Activated CD4-positive, alpha-beta T cell treated with anti-CD3 and anti-CD28 coated beads, Interleukin-2, amount 10 ng/mL, durations not matched to agents 24 days and 14 days (primary cell): ENCODE measurements at places on chromosomes 12 and 14. TPM values are rescaled to one million over a fixed set of nuclear protein-coding genes. Genes with fewer than 3 reads are reported as not detected.

GRCh38 chr12:91332302-91332701 is 149.7 kb upstream of the DCN start:
- no peak for DNase-seq

The KRT2 gene
- total RNA-seq = not detected in 2 replicates

DNA sequence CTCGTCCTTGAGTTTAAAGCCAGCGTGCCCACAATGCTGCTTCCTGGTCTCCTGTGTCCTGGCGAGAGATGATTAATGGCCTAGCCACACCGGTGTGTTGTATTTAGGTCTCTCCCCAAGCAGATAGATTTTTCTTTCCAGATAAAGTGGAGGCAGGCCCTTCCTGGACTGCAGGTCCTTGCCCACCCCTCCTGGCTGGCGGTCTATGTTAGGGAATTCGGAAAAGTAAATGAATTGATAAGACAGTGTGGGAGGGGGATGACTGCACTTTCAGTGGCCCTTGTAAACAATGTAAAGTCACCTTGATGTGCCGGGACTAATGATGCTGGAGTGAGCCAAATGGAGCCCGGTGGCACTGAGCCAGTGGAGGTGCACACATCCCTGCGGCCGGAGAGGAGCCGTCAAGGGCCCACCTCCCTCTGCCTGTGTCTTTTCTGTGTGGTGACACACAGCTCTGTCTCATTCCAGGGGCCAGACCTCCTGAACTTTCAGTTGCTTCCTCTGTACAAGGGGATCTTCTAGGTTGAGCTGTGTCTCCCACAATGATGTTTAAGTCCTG is 70.6 kb upstream of the ESRRB start:
- no peak for DNase-seq

The INSM2 gene
- not detected in 2 replicates for total RNA-seq

- DNase-seq = no peak
Measured at GRCh38 chr12:1947081-1947480, 28.6 kb upstream of the CACNA2D4 start.

DNA sequence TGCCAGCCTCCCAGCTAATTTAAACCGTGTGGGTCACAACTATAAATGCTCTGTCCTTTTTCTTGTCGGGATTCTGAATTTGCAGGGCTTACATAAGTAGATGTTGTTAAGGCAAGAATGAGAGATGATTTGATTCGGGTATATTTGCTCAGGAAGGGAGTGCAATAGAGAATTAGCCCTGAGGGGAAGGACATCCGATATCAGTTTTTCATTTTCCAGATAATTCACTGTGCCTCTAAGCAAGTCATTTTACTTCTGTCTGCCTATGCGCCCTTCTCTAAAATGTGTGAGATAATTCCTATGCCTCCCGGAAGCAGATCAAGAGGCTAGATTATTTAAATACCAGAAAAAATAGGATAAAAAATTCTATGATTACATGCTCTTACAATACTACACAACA is 300.5 kb downstream of the RMST start:
- no peak for DNase-seq

The KCNC2 gene
- total RNA-seq = not detected in 2 replicates

- DNase-seq = no peak
Measured at GRCh38 chr14:50697659-50698290, 29.7 kb upstream of the SAV1 start.

DNA sequence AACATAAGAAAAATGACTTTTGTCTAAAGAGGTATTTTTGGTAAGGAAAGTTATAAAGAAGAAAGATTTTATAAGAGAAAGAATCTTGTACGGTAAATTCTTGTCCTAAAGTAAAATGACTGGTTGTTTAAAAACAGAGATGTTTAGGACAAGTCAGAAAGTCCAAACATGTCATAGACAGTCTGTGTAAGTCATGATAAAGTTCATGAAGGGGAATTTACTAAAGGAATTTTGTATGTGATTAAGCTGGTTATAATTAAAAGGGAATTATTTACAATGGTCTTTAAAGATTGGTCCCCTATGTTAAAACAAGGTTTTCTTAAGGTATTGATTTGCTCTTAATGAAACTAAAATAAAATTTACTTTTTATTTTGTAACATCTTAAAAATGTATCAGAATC is 269.4 kb upstream of the CCDC196 start:
- DNase-seq = no peak

DNA sequence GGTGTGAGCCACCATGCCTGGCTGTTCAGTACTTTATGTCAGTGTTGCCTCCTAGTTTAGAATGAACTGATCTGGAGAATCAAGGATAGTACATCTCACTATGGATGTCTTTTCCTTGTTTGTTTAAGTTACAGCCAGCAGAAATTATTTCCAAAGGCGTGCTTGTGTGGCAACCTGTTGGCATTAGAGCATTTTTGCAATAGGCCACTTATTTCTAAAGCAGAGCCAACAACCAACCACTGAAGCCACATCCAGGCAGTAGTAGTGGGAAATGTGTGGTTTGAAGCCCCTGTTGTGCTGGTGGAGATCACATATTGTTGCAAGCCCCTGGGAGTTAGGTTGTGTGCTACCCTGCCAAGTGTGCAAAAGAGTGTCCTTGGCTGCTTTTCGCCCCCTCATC is 3.7 kb downstream of the ANO6 start:
- no peak for DNase-seq

- no peak for DNase-seq
Measured at GRCh38 chr14:32436993-32437392, 107.9 kb downstream of the AKAP6 start.

GRCh38 chr12:114011711-114012110 is 45.6 kb upstream of the RBM19 start:
- DNase-seq = no peak

DNA sequence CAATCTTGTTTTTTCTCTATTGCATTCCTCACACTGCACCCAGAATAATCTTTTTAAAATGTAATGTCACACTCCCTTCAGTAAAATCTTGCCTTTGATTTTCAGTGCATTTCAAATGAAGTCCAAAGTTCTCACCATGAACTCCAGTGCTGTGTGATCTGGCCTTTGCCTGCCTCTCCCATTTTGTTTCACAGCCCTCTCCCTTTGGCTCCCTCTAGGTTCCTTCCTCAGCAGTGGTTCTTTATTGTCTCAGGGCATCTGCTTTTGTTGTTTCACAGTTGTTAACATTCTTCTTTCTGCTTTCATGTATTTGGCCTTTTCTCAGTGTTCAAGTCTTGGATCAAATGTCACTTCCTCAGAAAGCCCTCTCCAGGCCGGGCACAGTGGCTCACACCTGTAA is 84.5 kb upstream of the AMN1 start:
- DNase-seq = no peak

GRCh38 chr14:28119849-28120248 is 646.7 kb upstream of the FOXG1 start:
- DNase-seq = no peak

DNA sequence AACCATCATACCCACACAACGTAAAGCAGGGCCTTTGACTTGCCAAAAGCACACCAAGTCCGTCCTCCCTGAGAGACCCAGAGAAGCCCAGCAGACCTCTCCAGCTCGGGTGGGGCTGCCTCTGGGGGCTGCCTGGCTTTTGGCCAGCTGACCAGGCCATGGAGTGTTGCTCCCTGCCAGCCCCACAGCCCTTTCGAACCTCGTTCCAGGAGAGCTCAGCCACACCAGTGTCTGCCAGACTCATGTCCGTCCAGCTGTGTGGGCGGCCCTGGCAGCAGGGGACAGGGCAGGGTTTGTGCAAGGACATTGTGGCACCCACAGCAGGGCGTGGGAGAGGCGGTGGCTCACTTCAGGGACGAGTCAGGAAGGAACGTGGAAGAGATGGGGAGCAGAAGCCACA is 22.6 kb upstream of the IRF2BPL start:
- no peak for DNase-seq

DNA sequence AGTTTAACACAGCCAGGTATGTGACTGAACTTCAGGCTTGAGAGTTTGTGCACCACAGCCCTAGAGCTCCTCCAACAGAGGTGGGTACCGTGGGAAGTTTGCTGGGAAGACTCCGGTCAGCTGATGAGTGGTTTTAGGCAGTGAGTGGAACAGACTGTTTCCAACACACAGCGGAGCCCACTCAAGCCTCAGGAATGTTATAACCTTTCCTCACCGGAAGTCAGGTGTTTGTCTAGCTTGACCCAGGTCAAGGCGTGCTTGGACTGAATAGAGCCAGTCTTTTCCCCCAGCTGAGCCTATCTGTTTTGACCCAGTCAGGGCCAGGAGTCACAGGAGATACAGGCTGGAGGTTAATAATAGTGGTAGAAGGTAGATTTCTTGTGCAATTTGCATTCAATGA is 138.4 kb upstream of the PARP11 start:
- no peak for DNase-seq

GRCh38 chr12:64522316-64522715 is 70.4 kb downstream of the TBK1 start:
- DNase-seq = no peak

- no peak for DNase-seq
Measured at GRCh38 chr12:132194556-132194955, 50.3 kb downstream of the NOC4L start.

The KRT86 gene
- 0.44 and 0.64 TPM in 2 replicates for total RNA-seq

The PTPRB gene
- total RNA-seq = not detected in 2 replicates

- no peak for DNase-seq
Measured at GRCh38 chr12:103811791-103812190, 29.2 kb downstream of the NT5DC3 start.

The OASL gene
- 2.9 and 3.0 TPM in 2 replicates for total RNA-seq

The IL22 gene
- total RNA-seq = 2.4 and 3.1 TPM in 2 replicates

DNA sequence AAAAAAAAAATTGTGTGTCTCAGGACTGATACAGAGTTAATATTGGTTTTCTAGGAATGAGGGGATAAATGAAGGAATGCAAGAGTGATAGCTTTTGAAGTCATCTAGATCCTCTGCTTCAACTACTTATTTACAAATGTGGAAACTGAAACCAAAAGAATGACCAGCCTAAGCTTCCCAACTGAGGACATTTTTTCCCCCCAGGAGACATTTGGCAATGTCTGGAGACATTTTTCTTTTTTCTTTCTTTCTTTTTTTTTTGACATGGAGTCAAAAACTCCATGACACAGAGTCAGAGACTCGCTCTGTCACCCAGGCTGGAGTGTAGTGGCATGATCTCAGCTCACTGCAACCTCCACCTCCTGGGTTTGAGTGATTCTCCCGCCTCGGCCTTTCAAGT is 15.3 kb downstream of the DLK1 start:
- DNase-seq = no peak

GRCh38 chr14:104732931-104733681 is 9.1 kb downstream of the ADSS1 start:
- DNase-seq = no peak

- no peak for DNase-seq
Measured at GRCh38 chr12:12872139-12872933, 19.0 kb upstream of the GPRC5A start.

The LBHD2 gene
- total RNA-seq = not detected in 2 replicates

- DNase-seq = no peak
Measured at GRCh38 chr12:132003846-132004245, 54.1 kb downstream of the EP400 start.

The OLR1 gene
- not detected in 2 replicates for total RNA-seq

- DNase-seq = no peak
Measured at GRCh38 chr12:108665608-108666202, 32.0 kb upstream of the SELPLG start.

- DNase-seq = no peak
Measured at GRCh38 chr12:94566345-94566744, 84.0 kb downstream of the TMCC3 start.

The TNS2 gene
- total RNA-seq = 1.8 and 2.3 TPM in 2 replicates

The JDP2 gene
- total RNA-seq = 1.1 and 1.4 TPM in 2 replicates
